Lung microvascular endothelial cell (primary cell): ENCODE measurements at places on chromosomes 3 and 15. TPM values are rescaled to one million over a fixed set of nuclear protein-coding genes. Genes with fewer than 3 reads are reported as not detected.

Gene ATOSA
- total RNA-seq: 27.2 and 35.5 TPM in 2 replicates

DNA sequence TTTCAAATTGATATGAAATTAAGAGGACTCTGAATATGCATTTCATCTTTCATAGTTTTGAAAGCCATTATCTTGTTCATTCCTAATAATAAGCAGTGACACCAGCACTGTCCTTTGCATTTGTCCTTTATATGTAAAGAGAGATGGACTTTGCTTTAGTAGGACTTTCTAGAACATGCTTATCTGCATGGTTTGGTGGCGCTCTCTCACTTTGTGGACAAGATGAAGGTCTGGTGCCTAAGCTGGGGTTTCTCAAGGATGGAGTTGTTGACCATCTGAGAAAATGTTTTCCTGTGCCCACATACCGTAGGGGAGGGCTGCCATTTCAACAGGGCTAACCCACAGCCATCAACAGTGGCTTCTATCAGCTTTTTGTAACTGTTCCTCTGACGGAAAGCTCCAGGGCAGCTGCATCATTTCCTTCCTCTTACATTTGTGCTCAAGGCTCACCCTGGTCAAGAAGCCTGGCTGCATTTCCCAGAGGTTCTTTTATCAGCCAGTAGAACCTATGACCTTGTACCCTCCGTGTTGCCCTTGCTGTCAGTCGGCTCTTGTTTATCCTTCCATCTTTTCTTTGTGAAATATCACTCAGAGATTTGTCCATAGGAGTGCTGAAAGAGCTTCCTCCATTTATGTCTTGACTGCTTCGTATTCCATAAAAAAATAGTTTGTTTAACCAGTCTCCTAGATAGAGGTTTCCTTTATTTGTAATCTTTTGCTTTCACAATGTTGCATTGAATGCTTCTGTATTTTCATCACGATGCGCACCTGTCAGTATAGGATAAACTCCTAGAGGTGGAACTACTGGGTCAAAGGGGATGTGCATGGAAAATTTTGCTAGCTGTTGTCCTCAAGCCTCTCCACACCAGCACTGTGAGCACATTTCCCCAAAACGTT, 44.6 kb downstream of the ABHD2 start:
- peak; percentile 88 for DNase-seq

DNA sequence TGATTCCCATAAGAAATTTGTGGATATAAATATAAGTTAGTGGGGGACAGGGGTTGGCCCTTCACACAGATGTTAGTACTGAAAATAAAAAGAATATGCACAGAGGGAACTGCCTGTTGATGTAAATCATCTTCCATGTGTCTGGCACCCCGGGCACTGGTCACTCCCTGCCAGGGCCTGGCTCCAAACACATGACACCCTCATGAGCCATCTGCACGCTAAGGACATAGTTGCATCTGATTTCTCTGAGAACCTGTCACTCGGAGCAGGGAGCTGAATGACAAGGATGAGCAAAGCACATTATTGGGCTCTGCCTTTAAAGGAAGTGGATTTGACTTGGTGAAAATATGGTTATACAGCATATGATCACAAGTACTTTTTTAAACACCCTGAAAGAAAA, 66.2 kb upstream of the TSC22D2 start:
- no peak for DNase-seq

GRCh38 chr3:36520241-36521006, 140.1 kb downstream of the STAC start:
- no peak for DNase-seq

Gene ABHD17C
- 4.0 and 5.0 TPM in 2 replicates for total RNA-seq
